ENCODE measurements at places on chromosomes 6 and 20.

- DNase-seq, result no peak
These were observed 26.7 kb downstream of the RNASET2 start for GRCh38 chr6:166929542-166930189.

- DNase-seq, result no peak
These were observed 11.6 kb downstream of the CDH22 start for GRCh38 chr20:46296526-46297250.

DNA sequence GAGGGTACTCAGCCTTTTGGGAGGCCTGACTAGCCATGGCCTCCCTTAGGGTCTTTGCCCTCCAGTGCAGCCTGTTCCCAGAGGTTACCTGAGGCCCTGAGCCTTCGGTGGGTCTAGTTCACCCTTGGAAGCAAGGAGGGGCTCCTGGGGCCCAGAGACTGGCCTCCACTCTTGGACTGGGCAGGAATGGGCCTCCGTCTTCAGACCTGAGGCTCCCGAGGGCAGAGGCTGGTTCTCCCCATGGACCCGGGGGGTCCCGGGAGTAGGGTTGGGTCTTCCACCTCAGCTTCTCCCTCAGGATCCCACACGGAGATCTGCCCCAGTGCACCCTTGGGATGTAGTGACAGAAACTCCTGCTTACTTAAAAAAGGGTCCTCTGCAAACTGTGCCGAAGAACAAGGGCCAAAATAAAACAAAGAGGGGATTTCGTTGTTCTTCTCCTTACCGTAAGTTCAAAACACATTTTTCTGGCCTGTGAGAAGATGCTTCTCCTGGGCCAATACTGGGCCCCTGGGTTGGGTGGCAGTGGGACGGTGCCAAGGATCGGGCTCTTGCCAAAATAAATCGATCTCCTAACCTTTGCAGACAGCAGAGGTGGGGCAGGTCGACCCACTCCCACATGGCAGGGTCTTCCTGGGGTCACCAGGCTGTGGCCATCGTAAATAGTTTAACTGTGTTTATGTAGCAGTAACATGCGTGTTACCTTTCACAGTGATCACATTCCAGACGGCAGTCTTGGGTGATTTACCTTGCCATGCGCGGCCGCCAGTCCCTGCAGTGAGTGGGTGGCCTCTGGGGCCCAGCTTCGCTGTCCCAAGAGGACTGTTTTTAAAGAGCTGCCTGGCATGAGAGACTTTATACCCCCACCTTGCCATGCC is 151.8 kb downstream of the VEGFA start:
- DNase-seq, result no peak

- DNase-seq, result no peak
These were observed 65.6 kb downstream of the CDC5L start for GRCh38 chr6:44453146-44453545.

- DNase-seq, result no peak
These were observed 21.3 kb downstream of the PRR18 start for GRCh38 chr6:166286839-166287271.

GRCh38 chr6:83292900-83293843 is 100.0 kb downstream of the RWDD2A start:
- DNase-seq, result no peak

DNA sequence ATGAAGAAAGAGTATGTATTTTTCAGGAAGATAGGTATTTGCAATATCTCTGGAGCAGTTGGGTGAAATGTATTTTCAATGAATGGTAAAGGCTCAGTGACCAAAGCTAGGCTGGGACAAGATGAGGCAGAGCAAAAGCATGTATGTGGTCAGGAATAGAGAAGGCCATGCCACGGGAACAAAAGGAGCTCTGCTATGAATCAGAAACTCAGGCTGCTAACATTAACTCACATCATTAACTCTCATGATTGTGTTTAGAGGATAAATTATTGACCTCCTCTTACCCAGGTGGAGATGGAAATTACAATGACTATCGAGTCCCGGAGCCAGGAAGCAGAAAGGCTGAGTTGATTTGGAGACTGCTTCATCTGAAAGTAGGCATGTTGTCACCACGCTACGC is 220.2 kb downstream of the FUT9 start:
- DNase-seq, result no peak

DNA sequence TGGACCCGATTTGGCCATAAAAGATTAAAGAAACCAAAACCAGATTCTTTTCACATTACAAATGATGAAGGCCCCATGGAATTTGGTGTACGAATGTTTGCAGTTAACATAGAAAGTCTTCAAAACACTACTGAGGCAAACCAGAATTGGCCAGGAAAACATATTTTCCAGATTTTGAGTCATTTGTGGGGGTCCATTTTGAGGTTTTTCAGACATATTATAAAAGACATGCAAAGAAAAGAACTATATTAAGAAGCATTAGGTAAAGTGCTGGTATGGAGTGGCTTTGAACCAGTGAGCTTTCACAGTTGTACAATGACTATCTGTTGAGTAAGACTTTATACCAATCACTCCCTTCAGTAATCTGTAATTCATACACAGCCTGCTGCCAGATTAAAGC is 168.9 kb upstream of the COL21A1 start:
- no peak for DNase-seq

DNA sequence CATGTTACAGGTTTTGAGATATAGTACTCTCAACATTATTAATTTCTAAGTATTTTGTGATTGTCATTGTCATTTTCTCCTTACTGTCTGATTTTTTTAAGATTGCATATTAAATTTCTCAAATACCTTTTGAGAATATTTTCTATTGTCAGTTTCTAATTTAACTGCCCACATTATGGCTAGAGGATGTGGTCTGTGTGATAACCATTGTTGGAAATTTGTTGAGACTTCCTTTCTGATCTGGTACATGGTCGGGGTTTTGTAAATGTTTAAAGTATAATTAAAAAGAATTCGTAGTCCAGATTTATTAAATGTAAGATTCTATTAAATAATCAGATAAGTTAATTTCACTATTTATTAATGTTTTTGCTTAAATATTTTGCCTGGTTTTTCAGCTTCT is 60.1 kb downstream of the SLX4IP start:
- no peak for DNase-seq

- no peak for DNase-seq
These were observed 73.3 kb downstream of the KLHL32 start for GRCh38 chr6:96997788-96998187.

DNA sequence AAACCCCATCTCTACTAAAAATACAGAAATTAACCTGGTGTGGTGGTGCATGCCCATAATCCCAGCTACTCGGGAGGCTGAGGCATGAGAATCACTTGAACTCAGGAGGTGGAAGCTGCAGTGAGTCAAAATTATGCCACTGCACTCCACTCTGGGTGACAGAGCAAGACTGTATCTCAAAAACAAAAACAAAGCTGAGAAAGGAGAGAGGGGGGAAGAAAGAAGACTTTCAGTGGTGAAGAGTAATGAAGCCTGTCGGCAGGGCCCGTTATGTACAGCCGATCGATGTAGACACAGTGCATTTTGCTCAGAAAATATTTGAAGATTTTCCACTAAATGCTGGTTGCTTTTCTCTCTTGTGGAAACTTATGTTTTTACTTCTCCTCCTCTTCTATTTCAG is 13.8 kb downstream of the VAPB start:
- DNase-seq, result no peak
